ENCODE measurements at places on chromosomes 11 and 22. TPM values are rescaled to one million over a fixed set of nuclear protein-coding genes. Genes with fewer than 3 reads are reported as not detected.

DNA sequence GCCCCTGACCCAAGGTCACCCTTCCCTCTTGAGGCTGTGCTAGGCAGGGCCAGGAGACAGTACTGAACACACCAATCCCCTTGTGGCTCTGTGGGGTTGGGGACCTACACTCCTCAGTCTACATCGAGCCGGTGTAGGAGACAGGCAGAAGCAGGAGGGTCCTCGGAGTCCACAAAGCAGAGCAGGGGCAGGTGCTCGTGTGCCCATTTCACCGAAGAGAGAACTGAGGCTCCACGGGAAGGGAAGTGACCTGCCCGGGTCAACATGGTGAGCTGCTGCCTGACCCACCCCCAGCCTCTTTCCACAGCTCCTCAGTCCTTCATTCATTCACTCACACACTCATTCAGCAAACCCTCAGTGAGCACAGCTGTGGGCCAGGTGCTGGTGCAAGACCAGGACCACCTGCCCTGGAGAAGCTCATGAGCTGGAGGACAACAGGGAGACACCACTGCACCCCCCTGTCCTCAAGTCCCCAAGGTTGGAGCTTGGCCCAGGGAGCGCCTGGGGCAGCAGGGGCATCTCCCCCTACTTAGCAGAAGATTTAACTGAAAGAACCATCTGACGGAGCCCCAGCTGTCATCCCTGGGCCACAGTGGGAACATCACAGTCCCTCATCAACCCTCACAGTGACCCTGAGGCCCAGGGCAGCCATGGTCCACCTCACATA, 127.3 kb downstream of the MED15 start:
- no peak for DNase-seq

GRCh38 chr11:93935826-93936225, 85.3 kb upstream of the HEPHL1 start:
- DNase-seq = no peak

DNA sequence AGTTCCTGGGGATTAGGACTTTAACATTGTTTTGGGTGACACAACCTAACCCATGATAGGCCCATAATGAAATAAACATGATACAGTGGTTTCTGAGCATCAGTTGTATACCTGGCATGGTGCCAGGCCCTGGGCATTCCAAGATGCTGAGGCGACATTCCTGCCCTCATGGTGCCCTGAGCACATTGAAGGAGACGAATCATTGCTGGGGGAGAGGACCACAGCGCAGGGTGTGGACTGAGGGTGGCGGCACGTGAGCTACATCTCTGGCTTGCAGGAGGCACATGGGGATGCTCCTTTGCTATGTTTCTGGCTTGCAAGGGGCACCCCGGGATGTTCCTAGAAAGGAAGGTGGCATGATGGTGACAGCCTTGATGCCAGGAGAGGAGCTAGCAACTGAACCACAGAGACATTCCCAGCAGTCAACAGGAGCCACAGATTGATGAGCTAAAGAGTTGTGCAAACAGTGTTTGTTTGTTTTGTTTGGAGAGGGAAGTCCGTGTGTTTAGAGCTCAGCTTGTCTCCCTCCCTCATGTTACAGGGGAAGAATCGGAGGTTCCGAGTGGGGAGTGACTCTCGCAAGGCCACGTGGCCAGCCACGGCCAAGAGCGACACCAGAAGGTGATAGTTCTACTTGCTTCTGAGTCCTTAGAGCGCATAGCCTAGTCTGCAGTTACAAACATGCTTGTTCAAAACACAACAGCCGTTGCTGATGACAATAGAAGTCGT, 106.4 kb downstream of the MIAT start:
- peak; percentile 28 for DNase-seq

DNA sequence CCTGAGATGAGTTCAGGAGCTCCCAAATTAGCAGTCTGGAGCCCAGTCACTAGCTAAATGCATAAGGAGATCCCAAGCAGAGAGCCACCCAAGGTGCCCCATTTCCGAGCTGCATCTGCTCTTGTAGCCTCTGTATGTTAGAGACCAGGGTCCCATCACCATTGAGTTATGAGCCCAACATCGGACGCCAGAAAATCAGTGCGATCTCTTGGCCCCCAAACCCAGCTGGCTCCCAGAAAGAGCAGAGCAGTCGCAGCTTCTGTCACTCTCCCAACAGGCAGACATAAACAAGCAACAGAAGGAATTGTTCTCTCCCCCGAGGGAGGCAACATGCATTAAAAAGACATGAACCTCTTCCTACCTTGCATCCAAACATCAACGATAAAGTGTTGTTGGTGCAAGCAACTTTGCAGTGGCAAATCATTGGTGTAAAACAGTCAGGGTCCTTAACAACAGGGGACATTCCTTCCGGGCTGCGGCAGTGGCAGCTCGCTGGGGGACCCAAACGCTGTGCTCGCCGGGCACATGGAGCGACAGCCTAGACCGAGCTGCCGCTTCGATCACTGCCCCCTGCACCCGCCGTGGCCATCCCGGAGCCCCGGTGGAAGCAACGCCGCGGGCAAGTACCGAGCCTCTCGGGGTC, 907.1 kb downstream of the DLG2 start:
- DNase-seq = no peak

DNA sequence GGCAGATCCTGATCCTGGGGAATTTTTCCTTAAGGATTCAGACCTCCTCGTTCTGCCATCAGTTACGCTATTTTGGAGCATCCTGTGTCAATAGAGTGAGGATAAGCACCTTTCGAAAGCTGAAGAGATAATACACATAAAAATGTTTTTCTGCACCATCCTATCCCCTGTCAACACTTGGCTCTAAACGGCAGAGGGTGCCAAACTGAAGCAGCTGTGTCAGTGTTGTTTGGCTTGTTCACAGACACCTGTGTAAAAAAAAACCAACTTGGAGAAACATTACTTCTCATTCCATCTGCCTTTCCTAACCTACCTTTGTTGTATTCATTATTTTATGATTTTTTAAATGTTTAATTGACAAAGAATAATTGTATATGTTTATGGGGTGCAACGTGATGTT, 417.0 kb upstream of the DDI1 start:
- DNase-seq = no peak

GRCh38 chr11:130181295-130182272, 22.0 kb downstream of the ST14 start:
- no peak for DNase-seq

- no peak for DNase-seq
Measured at GRCh38 chr11:104663190-104664140, 234.8 kb downstream of the CASP12 start.

DNA sequence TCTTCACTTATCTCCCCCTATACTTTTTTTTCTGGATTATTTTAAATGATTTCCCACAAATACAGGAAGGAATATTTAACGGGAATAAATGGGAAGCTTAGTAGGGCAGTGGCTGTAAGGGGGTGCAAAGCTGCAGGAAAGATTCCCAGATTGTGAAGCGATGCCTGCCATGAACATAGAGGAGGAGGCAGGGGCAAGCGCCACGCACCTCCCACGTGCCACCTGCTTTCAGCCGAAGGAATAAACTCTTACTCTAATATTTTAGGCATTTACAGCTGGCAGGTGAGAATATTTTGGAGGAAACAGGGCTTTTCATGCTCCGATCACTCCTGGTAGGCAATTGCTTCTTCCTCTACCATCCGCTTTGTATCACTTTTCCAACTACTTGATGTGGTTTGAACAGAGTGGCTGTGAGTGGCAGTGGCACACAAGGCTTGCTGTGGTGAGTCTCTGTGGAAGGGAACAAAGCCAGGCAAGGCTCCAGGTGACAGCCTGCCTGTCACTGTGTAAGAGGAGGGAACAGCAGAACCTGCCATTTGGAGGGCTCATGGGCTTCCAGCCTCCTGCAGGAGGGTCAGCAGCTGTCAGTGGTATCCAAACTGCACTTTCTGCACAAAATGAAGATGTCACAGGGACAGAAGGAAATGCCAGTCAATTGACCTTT, 54.5 kb upstream of the PLET1 start:
- DNase-seq = no peak

- no peak for DNase-seq
Measured at GRCh38 chr11:726278-727220, 20.5 kb downstream of the EPS8L2 start.

DNA sequence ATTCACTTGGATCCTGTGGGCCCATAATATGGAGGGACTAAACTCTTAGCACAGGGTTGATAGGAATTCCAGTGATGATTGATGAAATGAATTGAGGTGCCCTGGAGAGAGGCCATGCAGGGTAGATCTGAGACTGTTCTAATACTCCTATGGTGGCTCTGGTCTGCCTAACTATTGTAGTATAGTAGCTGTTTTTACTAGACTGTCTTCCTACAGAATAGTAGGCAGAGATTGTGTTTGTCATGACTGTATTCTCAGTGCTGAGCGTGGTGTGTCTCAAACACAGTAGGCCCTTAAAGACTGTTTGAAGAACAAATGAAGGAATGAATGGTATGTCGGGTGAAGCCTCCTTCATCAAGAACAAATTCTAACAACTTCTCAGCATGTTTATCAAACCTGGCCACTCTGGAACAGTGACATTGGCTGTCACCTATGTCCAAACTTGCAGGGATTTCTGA, 107.0 kb upstream of the SESN3 start:
- no peak for DNase-seq

DNA sequence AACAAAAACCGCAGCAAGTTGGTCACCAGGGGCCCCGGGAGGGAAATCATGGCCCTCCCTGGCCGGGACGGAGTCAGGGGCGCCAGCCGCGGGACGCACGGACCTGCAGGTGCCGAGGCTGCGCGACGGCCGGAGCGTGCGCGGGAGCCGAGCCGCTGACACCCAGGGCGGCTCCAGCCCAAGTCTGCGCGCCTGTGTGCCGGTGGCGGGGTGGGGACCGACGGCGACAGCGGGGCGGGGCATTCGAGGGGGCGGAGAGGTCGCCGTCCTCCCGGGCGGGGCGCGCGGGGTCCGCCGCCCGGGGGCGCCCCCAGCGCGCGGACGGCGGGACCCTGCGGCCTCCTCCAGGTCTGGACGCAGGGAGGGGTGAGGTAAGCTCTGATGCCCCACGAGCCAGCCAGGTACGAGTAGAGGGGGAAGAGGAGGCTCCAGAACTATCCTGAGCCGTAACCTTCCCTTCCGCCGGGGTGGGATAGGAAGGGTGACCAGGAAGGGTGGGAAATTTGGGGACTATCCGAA, at the start of gene ESAM:
Gene ESAM, minus strand, starts transcription at position 186 of the 519 bp plus-strand sequence. Its CDS starts 136 bp downstream, at position 50.
- DNase-seq = no peak

GRCh38 chr11:114438303-114438702, 964 bp upstream of the REXO2 start:
- no peak for DNase-seq

DNA sequence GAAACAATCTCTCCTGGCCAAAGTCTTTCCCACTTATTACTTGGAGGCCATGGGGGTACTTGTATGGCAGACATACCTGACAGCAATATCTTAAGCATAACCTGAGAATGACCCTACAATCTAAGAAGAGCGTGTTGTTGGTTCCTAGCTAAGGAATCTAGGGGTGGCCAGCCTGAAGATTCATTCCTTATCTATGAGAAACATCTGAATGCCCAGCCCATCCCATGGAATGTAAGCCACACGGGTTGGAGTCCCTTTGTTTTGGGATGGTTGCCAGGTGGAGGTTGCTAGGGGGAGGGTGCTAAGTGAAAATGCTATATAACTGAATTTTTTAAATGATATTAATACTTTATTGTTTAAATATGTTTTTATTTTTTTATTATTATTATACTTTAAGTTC, 725.0 kb downstream of the ETS1 start:
- no peak for DNase-seq

DNA sequence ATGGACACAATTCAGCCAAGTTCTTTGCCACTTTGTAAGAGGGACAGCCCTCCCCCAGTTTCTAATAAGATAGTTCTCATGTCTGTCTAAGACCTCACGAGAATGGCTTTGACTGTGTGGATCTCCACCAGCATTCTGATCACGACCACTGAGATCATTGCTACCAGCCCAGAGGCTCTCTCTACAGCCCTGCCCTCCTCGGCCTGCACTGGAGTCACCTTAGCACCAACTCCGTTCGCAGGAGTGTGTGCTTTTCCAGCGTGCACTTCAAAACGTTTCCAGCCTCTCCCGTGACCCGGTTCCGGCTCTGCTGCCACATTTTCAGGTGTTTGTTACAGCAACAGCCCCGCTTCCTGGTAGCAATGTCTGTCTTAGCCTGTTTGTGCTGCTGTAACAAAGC, 26.2 kb downstream of the TSPAN32 start:
- DNase-seq = no peak

- DNase-seq = no peak
Measured at GRCh38 chr22:24542641-24543040, 12.3 kb downstream of the GUCD1 start.

GRCh38 chr11:17165247-17165890, 42.4 kb downstream of the PIK3C2A start:
- no peak for DNase-seq

DNA sequence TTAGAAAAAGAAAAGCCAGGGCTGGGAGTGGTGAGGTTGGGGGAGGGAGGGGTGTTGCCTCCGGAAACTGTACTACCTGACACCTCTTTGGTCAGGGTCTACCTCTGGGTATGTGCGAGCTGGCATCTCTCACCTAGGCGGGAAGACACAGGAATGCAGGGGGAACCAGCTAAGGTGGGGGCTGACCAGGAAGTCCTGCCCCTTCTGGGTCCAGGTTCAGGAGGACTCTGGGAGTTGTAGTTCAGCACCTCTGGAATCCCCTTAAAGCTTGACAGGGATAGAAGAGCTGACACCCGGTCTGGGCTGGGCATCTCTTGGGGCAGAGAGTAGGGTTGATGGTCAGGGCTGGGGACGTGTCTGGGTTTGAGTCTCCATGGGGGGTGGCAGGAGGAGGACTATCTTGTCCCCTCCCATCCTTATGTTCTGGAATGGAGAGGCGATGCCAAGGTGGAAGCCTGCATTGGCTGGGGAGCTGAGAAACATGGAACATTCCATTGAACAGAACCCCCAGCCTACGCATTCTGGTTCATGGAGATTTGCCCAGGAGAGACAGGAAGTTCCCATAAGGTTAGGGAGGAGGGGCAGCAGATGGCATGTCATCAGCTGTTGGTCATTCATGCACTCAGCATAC, 2.1 kb upstream of the KIAA1671 start:
- DNase-seq = no peak

DNA sequence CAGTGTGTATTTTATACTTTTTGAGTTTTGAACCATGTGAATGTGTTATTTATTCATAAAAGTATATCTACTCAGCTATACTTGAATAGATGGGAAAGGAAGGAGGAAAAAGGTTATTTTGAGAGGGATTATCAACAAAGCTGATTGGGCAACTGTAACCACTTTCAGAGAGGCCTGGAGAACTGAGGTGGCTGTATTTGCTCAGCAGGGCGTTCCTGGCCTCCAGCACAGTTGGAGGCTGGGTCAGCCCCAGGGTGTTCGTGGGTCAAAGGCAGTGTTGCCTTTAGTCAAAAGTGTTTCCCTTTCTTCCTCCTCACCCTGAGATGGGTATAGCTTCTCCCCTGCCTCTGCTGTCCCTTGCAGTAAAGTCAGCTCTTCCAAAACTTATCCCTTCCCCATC, 26.7 kb downstream of the ASCC2 start:
- DNase-seq = no peak

SLC25A18 gene
- 0.58 TPM for polyA plus RNA-seq

PLAAT3 gene
- polyA plus RNA-seq = 61.0 TPM

CLMP gene
- 12.0 TPM for polyA plus RNA-seq

LRRC55 gene
- polyA plus RNA-seq = 1.4 TPM

OR2AG1 gene
- 0.04 TPM for polyA plus RNA-seq

NXPE1 gene
- not detected for polyA plus RNA-seq

KCNQ1OT1 gene
- 1.3 TPM for polyA plus RNA-seq

ANO3 gene
- 0.15 TPM for polyA plus RNA-seq

GAB4 gene
- not detected for polyA plus RNA-seq

CPT1B gene
- 47.0 TPM for polyA plus RNA-seq

MN1 gene
- 16.9 TPM for polyA plus RNA-seq

Data from forelimb muscle (tissue), 1 donor.